Stimulated activated CD4-positive, alpha-beta T cell treated with anti-CD3 and anti-CD28 coated beads, Interleukin-1b, Interleukin-23, amount 100 ng/mL, for 1 hour (primary cell): ENCODE measurements at places on chromosomes 3 and 15.

DNA sequence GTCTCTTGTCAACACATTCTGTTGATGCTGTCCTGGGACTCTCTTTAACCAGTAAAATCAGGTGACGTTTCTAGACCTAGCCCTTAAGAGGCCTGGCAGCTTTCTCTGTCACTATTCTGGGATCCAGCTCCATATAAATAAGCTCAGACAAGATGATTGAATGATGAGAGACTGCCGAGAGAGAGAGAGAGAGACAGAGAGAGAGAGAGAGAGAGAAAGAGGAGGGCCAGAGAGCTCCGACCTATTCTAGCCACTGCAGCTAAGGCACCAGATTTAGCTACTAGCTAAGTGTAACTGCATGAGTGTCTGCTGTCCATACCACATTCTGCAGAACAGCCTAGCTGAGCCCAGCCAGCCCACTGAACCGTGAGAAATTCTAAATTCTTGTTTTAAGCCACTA, 36.1 kb upstream of the CTXND1 start:
- no peak for DNase-seq

DNA sequence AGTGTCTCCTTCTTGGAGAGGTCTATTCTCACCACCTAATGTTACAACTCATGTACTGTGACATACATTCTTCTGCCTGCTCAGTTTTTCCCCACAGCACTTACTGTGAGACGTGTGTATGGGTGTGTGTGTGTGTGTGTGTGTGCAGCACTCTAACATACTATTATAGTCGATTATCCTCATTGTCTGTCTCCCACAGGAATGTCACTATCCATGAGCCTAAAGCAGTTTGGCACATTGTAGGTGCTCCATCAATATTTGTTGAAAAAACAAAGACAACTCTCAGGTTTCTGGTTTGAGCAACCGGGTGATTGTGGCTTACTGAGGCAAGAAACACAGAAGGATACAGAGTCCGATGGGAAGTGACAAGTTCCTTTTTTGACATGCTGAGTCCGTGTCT, 8.6 kb upstream of the ZNF148 start:
- no peak for DNase-seq

GRCh38 chr3:8851703-8852102, 82.3 kb upstream of the OXTR start:
- no peak for DNase-seq

- no peak for DNase-seq
Observed at GRCh38 chr3:149657321-149657925, 402 bp downstream of the WWTR1 start.

DNA sequence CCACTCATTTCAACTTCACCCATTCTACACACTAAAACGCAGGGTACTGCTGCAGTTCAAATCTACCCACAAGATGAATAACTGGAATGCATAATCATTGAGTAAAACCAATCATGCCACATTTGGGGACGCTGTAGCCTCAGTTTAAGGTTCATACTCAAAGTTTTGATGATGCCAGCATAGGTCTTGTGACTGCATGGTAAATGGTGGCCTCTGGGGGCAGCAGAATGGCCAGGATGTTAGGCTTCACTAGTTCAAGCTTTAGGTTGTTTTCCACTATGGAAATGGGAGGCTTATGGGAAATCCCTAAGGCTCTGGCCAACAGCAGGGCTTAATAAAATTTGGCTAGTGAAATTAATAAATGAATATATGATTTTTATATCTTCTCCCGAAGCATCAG, 104.3 kb upstream of the TSC22D2 start:
- DNase-seq: no peak

DNA sequence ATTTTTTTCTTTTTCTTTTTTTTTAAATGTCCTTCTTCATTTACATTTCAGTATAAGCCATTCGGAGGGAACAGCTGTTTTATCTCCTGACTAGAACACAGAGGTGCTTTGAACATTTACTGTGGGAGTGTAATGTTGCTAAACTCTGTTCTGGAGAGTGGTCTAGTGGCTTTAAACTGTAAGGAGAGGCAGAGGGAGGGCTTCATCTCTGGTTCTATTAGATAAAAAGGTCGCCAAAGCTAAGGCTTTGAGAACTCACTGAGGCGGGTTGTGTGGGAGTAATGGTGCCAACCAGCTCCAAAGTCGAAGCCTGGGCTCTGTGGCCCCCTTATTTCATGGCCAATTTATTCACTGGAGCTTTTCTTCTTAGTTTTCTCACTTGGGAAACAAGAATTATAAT, 133.2 kb downstream of the ANXA2 start:
- DNase-seq: no peak

DNA sequence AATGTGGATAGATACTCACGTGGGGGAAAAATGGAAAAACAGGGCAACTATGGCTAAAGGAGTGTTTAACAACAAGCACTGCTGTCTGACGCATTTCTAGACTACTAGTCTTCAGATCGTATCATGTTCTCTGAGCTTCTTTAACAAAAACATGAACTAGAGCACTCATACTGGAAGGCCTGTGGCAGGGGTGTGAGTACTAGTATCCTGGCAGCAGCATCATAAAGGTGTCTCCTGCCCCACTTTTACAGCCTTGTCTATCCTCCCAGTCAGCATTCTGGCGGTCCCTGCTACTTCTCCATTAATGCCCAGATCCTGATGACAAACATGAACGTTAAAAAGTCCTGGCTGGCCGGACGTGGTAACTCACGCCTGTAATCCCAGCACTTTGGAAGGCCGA, 4.0 kb downstream of the FMN1 start:
- no peak for DNase-seq

GRCh38 chr15:77904901-77905300, 172.6 kb downstream of the TBC1D2B start:
- no peak for DNase-seq

DNA sequence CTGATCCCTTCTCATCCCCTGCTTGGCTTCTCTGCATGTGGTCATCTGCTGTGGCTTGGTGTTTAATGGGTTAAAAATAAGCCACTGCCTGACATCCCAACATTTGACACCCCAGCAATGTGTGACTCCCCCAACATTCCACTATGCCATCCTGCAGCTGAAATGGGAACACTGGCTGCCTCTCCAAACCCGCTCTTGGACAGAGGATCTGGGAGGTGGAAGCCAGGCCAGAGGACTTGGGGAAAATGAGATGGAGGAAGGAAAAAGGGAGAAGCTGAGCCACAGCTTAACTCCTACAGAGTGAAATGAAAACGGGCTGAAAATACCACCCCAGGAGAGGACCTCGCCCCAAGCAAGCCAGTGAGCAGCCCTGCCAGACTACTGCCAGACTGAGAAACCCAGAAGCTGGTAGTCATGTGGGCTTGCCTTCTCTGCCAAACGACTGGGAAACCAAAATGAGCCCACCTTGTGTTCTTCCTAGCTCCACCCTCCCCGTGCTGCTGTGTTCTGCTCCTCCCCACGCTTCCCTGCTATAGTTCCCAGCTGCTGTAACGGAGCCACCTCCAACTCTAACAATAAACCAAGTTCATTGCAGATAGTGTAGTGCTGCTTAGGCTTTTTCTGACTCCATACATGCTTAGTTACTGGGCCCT, 13.7 kb downstream of the MAP1A start:
- DNase-seq: no peak

- no peak for DNase-seq
Observed at GRCh38 chr3:39113291-39113690, 5.8 kb downstream of the TTC21A start.

- no peak for DNase-seq
Observed at GRCh38 chr3:89368846-89369245, 261.4 kb downstream of the EPHA3 start.

DNA sequence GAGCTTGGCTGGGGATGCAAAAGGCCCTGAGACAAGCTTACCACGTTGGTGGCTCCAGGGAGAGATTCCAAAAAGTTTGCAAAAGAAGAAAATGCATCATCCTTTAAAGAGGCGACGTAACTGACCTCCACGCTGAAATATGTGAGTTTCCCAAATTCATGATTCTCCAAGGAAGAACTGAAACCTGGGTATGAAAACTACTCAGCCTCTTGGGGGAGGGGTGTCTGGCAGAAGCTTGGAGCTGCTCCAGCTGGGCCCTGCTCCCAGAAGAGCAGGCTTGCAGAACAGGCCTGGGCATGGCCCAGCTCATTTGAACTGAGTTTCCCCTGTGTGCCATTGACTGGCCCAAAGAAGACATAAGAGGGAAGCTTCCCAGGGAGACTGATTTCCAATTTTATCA, 20.5 kb downstream of the CPN2 start:
- no peak for DNase-seq

DNA sequence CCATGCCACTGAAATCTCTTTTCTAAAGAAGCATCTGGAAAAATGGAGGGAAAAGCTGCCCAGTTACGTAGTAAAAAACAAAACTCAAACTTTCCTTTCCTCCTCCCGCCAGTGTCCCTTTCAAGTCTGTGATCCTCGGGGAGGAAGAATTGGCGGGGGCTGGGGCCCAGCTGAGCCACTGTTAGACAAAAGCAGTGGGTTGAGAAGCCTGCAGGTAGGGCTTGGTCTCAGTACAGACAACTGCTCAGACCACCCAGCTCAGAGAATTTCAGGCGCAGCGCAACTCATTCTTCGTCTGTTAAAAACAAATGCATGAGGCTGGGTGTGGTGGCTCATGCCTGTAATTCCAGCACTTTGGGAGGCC, 117.1 kb downstream of the MYLK start:
- no peak for DNase-seq

GRCh38 chr3:48894516-48894915, 4.2 kb downstream of the SLC25A20 start:
- no peak for DNase-seq

DNA sequence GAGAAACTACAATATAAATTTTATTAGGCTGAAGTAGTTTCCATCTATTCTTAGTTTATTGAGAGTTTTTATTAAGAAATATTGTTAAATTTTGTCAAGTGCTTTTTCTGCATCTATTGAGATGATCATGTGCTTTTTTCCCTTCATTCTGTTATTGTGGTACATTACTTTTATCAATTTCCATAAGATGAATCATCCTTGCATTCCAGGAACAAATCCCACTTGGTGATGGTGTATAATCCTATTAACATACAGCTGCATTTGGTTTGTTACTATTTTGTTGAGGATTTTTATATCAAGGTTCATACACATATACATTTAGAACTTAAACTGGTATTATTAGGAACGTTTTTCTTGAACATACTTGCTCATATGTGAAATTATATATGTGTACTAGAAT, 199.8 kb downstream of the TBC1D5 start:
- no peak for DNase-seq

- DNase-seq: no peak
Observed at GRCh38 chr3:182342252-182342651, 451.1 kb upstream of the ATP11B start.

GRCh38 chr3:183099838-183100204, 525 bp upstream of the MCCC1 start:
- no peak for DNase-seq

GRCh38 chr15:49758456-49758855, 137.6 kb downstream of the DTWD1 start:
- DNase-seq: no peak

DNA sequence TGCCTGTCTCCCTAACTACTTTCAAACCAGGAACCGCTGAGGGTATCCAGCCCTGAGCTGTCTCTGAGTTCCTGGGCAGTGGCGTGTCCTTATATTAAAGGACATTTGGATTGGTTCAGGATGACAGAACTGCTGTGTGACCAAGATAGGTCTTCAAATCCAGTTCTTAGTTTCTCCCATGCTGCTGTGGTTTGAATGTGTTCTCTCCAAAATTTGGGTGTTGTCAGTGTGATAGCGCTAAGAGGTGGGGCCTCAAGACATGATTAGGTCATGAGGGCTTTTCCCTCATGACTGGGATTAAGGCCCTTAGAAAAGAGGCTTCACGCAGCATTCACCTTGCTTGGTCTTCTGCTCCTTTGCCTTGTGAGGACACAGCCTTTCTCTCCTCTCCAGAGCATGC, 376.5 kb upstream of the TPM1 start:
- no peak for DNase-seq

GRCh38 chr3:63876260-63876659, 12.6 kb downstream of the ATXN7 start:
- DNase-seq: no peak

- DNase-seq: no peak
Observed at GRCh38 chr3:190435618-190436017, 14.1 kb downstream of the TMEM207 start.

GRCh38 chr3:134339913-134340312, 34.3 kb downstream of the AMOTL2 start:
- no peak for DNase-seq

GRCh38 chr3:30670292-30670691, 63.9 kb downstream of the TGFBR2 start:
- no peak for DNase-seq

DNA sequence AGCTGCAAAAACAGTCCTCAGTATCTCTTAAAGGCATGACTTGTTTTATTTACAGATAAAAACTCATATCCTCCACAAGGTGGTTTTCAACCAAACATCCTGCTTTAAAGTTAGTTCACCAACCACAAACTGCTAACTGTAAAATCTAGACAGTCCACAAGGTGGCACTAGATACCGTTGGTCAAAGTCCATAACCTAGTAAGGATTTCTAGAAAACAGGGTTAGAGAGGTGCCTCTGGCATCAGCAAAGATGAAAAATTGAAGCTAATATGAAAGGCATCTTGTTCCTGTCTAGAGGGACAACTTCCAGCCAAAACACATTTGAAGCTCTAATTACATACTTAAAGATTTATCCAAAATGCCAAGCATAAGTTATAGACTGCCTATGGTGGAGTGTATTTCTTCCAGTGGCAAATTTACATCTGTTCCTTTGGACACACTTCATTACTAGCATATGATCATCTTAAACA, 56.0 kb downstream of the ZMAT3 start:
- DNase-seq: no peak

DNA sequence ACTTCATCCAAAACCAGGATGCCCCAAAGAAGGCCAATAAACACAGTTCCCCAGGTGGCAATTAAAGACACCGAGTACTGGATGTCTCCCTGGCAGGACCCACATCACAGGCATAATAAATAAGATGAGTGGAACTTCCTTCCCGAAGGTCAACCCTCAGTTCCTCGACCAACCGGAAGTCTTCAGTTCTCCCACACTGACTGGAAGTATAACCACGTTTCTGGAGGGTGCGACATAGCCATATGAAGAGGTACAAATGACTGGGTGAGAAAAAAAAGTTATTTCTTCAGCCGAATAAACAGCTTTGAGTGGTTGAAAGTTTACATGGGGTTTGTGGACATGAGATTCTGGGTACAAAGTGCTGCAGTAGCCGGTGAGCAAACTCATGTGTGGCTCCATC, 34.6 kb upstream of the MUC13 start:
- DNase-seq: no peak

DNA sequence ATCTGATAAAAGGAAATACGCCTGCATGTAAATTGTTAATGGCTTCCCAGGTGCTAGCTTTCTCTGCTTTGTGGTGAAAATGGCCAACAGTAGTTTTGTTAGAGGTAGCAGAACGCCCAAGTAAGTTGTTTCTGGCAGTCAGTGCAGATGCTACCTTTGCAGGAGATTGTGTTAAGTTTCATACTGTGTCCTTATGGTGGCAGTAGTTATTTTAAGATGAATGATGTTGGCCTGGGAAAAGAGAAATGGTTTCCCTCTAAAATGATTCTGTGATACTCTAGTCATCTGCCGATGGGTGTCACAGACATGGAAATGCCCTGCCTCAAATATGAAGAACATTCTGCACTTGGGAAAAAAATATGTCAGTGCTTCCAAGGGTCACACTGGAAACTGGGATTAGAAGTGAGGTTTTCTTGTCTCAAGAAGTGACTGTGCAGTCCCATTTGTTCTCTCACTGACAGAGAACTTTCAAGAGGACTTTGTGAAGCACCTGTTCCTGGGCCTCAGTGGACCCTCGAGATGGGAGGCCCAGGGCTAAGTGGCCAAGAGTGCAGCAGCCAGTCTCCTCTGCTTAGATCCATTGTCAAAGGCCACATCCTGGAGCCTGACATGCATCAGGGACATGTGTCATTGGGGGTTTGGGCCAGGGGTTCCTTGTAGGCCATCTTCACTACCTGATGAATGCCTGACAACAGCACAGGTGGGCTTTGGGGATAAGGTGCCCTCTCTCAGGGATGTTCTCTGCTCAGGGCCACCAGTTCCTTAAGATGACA, 393.3 kb downstream of the CACNA2D3 start:
- no peak for DNase-seq
